ENCODE measurements at places on chromosomes 6 and 20.

GRCh38 chr6:31935823-31936222 lies 8.3 kb downstream of the C2 start:
- no peak for DNase-seq

GRCh38 chr20:41587956-41588355 lies 30.2 kb downstream of the CHD6 start:
- DNase-seq = no peak

GRCh38 chr6:160462551-160463109 lies 114.5 kb downstream of the SLC22A3 start:
- peak; percentile 28 for DNase-seq

- DNase-seq = no peak
Observed at GRCh38 chr6:38617856-38618255, 21.9 kb downstream of the BTBD9 start.

DNA sequence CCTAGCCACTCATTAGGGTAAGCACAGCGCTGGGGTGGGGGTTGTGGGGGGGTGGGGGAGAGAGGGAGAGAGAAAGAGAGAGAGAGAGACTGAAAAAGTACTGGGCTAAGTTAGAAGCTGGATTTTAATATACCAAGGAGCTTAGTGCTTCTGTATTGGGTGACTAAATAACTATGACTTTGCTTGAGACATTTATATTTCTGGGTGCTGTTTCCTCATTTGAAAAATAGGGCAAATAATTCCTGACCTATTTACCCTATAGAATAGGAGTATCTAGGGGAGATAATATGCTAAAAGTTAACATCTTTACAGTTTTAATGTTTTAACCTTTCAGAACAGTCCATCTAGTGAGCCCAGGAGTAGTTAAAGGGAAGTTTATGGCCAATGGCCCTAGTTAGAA lies 7.7 kb downstream of the NKAIN2 start:
- DNase-seq = no peak

DNA sequence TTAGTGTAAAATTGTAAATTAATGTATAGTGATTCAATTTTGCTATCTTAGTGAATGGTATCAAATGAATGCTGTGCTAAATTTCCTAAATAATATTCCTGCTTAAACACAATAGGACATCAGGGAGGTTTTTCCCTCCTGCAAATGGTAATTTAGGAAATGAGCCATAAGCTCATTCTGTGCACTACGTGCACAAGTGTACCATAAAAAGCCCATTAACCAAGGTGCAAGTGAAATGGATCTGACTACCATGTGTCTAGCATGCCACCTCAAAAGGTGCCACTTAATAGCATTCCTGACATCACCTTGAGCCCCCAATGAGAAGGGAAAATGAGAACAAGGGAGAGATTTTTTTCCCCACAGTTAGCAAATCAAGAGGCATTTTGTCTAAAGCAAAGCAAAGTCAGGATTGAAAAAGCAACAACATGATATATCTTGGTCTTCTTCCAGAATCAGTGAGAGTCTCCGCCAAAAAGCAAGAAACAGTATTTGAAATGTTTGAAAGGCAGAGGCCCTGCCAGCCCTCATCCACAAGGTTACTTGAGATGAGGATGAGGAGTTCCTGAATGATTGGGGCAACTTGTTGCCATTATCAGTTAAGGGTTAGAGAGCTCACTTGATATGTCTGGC lies 334.2 kb upstream of the RSPO3 start:
- no peak for DNase-seq

- DNase-seq = no peak
Observed at GRCh38 chr6:30530014-30530413, 26.3 kb downstream of the GNL1 start.

DNA sequence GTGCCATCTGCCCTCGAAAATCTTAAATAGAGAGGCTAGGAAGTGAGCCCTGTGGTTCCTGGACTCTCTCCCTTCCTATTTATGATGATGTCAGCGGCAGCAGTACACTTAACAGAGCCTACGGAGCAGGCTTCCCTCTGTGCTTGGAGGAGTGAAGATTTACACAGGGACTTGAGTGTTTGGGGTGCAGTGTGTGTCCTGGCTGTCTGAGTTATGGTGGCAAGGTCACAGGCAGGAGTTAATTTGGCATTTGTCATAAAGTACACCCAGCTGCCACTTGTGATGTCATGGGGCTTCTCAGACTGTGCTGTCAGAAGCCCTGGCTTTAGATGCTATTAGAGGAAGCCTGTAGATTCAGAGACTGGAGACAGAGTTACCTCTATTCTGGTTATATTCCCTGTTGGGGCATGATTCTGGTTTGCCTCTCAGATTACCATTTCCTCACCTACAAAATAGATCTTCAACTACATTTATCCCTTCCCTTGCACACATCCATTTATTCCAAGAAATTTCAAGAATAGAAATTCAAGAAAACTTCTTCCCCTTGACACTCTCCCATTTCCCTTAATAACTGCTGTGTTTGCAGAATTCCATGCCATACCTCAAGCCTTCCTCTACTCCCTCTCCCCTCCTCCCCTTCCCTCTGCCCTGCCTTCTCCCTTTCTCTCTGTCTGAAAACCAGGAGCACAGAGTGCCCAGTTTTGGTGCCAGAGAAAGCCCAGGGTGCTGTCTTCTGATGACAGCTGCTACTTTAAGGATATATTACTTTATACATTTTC lies 72.1 kb downstream of the SLC24A3 start:
- no peak for DNase-seq

DNA sequence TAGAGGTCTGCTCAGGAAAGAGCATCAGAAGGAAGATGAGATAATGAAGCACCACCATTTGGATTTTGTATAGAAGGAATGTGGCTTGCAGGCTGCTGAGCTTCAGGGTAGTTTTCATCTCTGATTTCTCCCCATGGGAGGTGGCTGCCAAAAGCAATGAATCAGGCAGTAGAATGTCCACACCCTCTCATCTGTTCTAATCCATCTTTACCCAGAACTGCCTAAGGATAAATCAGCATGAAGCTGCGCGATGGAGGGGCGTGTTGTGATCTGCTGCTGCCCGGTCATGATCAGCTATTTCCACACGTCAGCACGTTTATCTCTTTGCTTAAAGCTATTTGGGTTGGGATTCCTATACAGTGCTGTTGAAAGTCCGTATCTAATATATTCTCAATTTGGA lies 295.4 kb downstream of the FOXA2 start:
- DNase-seq = no peak

DNA sequence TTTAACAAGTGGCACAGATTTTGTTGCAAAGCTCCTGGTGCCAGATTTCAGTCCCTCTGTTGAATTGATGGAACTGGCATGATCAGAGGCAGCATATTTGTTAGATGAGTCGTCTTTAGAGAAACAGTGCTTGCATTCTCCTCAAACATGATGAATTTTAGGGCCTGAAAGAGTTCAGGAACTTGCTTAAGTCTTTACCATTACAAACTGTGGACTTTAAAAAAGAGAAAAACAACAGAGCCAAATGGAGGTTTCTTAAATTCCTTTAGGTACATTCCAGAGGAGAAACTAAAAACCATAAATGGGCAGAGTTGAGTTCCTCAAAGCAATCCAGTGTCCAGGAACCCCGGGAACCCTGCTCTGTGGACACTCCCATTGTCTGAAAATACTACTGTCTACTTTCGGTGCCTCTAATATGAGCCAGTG lies 2.5 kb downstream of the GTF2H5 start:
- DNase-seq = no peak

DNA sequence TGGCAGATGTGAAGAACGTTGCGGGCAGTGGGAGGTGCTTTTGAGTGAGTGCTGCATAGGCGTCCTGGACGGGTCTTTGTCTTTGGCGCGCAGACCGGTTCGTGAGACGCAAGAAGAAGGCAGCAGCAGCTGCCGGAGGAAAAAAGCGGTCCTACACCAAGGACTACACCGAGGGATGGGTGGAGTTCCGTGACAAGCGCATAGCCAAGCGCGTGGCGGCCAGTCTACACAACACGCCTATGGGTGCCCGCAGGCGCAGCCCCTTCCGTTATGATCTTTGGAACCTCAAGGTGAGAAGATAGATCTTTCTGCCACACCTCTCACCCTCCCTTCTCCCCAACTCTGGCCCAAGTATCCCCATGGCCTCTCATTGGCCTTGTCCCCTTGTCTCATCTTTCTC lies 1.1 kb downstream of the ABT1 start:
- no peak for DNase-seq

DNA sequence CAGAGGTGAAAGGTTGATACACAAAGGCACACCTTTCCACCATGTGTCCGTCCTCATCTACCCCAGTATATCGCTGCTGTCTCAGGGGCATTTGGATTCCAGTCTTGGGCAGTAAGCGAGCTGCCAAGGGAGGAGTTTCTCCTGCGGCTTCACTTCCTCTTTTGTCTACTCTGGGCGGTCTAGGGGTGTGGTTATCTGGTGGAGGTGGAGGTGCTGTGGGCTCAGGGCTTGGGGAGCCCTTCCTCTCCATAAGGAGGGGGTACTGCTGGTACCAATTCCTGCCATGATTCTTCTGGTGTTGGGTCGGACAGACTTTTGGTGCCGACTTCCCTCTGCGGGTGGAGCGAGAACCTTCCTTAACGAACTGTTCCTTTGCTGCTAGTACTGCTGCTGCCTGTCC lies 31.9 kb upstream of the FABP7 start:
- peak; percentile 64 for DNase-seq

GRCh38 chr20:46323557-46323956 lies 15.3 kb upstream of the CDH22 start:
- no peak for DNase-seq

GRCh38 chr20:1505361-1505760 lies 14.1 kb upstream of the SIRPB2 start:
- no peak for DNase-seq

- no peak for DNase-seq
Observed at GRCh38 chr20:1822564-1823449, 72.4 kb upstream of the SIRPA start.

DNA sequence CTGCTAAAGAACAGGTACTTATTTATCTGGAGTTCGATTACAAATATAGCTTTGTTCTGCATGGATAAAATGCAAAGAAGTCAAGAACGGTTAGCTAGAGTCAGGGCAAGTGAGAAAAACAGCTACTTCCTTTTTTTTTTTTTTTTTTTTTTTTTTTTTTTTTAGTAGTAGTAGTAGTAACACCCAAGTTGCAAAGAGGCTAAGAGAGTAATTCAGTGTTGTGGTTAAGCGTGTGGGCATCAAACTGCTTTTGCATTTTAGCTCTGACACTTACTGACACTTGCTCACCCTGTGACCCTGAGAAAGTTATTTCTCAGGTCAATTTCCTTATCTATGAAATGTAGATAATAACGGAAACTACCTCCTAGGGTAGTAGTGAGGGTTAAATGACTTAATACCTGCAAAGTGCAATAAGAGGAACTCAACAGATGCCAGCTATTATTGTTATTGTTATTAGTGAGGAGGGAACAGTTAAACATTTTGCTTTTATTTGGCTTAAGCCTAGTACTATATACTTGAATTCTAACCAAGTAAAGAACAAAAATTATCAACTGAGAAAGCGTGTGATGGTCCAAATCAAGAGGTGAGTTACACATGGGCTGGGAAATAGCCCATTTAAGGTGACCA lies 86.7 kb upstream of the BACH2 start:
- DNase-seq = peak; percentile 22

GRCh38 chr6:152897807-152898399 lies 84.9 kb downstream of the FBXO5 start:
- DNase-seq = peak; percentile 19

DNA sequence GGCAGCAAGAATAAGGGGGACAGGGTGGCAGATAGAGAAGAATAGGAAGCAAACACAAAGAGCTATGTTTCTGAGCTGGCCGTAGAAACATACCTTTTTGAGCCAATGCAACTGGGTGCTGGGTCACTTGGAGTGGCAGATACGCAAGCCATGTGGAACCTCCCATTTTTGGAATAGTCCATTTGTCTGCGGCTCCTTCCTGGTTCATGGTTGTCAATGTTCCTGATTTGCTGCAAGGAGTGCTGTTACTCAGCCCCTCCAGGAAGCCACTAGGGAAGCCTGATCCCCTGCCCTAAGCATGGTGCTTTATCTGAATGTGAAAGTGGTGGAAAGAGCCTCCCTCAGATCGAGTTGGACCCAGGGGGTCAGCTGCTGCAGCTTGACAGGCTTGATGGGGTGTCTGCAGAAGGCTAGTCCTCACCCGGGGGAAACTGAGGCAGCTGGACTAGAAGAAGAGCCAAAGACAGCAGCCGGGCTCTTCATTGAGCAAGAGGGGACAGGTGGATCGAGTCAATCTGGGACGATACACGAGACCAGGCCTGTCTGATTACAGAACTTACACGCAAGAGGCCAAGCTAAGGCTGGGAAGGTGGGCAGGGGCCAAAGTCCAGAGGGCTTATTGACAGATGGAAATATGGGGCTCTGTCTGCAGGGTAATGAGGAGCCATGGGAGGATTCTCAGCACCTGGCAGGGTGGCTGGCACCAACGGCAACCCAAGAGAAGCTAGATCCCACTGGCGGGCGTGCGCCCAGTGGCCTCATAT lies 57.4 kb upstream of the CTNNBL1 start:
- no peak for DNase-seq

DNA sequence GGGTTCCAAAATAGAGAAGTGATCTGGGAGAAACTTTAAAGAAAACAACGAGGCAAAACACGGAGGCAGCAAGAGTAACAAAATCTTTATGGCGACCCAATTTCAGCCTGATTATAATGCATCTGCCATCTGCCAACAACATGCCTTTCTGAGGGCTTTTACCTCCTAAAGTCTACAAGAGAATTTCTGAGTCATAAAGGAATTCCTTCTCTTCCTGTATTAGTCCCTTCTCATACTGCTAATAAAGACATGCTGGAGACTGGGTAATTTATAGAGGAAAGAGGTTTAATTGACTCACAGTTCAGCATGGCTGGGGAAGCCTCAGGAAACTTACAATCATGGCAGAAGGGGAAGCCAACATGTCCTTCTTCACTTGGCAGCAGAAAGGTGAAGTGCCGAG lies 226.6 kb downstream of the HACE1 start:
- DNase-seq = no peak

- DNase-seq = no peak
Observed at GRCh38 chr6:129009851-129010250, 126.9 kb downstream of the LAMA2 start.

DNA sequence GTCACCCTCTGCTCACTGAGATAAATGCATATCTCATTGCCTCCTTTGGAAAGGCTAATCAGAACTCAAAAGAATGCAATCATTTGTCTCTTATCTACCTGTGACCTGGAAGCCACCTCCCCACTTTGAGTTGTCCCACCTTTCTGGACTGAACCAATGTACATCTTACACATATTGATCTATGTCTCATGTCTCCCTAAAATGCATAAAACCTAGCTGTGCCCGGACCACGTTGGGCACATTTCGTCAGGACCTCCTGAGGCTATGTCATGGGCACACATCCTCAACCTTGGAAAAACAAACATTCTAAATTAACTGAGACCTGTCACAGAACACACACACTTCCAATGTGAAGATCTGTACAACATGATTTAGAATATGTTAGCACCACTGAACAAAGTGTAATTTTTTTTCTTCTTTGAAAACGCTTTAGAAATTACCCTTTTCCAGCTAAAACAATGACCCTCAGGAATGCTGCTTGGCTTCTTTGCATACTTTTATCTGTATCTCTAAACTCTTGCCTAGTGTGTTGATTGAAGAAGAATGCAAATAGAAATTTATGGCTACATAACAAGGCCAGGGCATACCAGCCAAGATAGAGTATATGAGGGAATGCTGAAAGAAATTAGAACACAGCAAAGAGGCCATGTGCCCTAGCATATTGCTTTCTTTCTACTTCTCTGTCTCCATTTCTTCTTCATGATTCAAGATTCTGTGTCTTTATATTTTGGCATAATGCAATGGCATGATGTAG lies 84.6 kb upstream of the DST start:
- DNase-seq = no peak

GRCh38 chr6:46296586-46296985 lies 125.8 kb upstream of the ENPP5 start:
- no peak for DNase-seq

Data from CD4-positive, alpha-beta T cell treated with Interferon gamma for 1 hour (primary cell).